ENCODE measurements at places on chromosomes 12 and 14. TPM values are rescaled to one million over a fixed set of nuclear protein-coding genes. Genes with fewer than 3 reads are reported as not detected.

Gene SINHCAF
- 28.4 TPM for polyA plus RNA-seq

DNA sequence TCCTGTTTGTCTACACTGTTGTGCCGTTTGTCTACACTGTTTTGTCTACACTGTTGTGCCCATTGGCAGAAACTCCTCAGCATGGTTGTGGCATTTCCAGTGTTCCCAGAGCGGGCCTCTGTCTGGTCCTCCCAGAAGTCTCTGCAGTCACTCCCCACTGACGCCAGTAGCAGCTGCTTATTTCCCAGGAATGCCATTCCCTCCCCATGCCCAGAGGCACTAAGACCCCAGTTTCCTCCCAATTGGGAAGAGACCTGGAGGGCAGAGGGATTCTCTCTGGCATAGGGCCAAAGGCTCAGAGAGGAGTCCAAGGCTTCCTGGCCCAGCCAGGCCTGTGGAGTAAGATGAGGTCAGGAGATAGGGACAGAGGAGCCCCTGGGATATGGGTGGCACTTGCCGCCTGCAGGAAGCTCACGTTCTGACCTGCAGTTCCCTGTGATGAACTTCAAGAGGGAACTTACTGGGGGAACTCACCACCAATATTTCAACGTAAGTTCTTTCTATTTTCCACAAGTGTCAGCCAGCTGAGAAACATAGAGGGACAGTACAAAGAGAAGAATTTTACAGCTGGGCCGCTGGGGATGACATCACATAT lies 69.1 kb downstream of the TNFAIP2 start:
- no peak for DNase-seq
- H3K4me3 ChIP-seq = no peak overlapping the region
- peaks cover 18% of the 10 kb centered on the region for H3K27me3 ChIP-seq
- no peaks in the 10 kb centered on the region for H3K36me3 ChIP-seq

DNA sequence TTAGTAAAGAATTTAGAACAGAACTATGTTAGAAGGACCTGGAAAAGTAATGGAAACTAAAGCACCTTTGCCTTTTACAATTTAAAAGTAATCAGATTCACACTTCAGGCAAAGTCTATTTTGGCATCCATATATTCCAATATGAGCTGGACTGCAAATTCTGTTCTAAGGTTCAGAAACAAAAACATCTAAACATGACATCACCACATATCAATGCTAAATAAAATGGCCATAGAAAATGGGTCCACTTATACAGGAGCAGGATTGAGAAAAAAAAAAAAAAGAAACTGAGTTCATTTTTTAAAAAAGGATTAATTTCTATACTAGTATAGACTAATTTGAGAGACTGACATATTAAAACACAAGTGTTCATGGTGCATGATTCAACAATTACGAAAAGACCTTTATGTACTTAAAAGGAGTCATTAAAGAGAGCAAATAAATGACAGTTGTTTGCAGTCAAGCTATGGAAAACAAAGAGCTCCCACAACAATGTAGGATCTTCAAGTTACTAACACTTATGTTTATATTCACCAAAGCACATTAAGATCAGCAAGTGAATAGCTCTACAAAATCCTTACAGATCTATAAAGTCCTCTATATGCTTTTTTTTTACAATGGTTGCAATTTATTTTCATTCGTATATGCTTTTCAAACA lies 45.7 kb downstream of the DICER1 start:
- no peaks in the 10 kb centered on the region for H3K27me3 ChIP-seq
- no peak overlapping the region for H3K4me3 ChIP-seq
- no peak overlapping the region for H3K27ac ChIP-seq
- H3K4me1 ChIP-seq = no peaks in the 10 kb centered on the region
- H3K36me3 ChIP-seq = peaks cover 63% of the 10 kb centered on the region

DNA sequence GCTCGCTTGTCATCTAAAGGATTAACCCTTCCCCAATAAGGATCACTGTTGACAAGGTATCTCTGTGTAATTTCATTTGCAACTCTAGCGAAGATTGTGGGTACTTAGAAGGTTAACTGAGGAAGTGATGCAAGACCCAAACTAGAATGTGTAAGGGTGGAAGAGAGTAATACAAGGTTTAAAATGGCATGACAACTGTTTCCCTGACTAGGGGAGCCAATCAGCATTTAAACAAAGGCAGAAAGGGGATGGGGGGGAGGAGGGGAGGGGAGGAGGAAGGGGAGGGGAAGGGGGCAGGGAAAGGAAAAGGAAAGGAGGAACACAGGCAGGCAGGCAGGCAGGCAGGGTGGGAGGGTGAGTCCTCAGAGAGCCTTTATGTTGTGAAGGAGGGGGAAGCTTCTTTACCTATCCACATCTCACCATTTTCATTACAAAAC lies 31.1 kb downstream of the NRDE2 start:
- no peaks in the 10 kb centered on the region for H3K27me3 ChIP-seq
- no peak for DNase-seq
- H3K36me3 ChIP-seq = peaks cover 29% of the 10 kb centered on the region
- H3K4me1 ChIP-seq = peaks cover 13% of the 10 kb centered on the region
